ENCODE measurements at places on chromosomes 3 and 15.

- DNase-seq, result no peak
Measured at GRCh38 chr3:4828279-4829030, 150.8 kb upstream of the BHLHE40 start.

- no peak for DNase-seq
Measured at GRCh38 chr3:89179355-89180001, 72.1 kb downstream of the EPHA3 start.

DNA sequence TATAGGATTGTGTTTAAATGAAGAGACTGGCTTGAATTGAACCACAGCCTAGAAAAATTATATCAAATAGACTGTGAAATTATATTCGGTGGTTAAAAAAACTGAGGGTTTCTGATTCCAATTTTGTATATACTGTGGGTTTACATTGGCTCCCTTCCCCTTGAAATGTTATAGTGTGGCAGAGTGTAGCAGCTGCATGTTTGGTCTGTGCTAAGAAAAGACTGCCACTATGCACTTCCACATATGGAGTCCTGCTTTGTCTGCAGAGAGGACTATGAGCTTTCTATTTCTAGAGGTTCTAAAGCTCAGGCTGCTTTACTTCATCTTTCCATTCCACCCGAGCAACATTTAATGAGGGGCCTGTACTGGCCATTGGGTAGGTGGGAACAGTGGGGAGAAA lies 112.3 kb downstream of the P3H2 start:
- no peak for DNase-seq

- no peak for DNase-seq
Measured at GRCh38 chr3:67642734-67643133, 11.7 kb downstream of the SUCLG2 start.

- no peak for DNase-seq
Measured at GRCh38 chr15:81955382-81956062, 90.3 kb downstream of the MEX3B start.

DNA sequence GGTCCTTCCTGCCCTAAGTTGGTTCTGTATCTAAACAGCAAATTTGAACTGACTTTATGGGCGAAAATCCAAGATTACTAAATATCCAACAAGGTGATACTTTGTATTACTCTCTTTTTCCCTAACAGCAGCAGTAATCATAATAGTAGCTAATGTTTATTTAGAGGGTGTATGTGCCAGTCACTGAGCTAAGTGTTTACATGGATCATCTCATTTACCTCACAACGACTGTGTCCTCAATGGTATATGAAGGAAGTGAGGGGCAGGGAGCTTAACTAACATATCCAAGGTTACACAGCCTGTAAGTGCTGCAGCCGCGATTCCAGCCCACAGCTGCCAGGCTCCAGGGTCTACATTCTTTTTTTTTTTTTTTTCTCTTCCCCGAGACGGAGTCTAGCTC lies 10.3 kb upstream of the LRRC34 start:
- DNase-seq, result no peak

GRCh38 chr15:87123676-87124382 lies 1044.2 kb downstream of the AGBL1 start:
- DNase-seq, result no peak

DNA sequence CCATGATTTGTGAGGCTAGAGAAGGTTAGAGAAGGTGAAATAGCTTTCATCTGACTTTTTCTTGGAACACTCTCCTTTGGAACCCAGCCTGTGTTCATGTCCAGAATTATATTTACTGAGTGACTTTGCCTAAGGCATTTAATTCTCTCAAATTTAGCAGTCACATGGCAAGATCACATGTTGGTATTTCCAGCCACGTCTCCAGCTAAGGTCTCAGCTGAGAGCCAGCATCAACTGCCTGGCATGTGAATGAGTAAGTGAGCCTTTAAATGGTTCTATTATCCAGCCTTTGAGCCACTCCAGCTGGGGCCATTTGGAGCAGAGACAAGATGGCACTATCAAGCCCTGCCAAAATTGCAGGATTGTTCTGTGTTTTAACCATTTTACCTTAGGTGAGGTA lies 130.2 kb upstream of the SGO1 start:
- no peak for DNase-seq

DNA sequence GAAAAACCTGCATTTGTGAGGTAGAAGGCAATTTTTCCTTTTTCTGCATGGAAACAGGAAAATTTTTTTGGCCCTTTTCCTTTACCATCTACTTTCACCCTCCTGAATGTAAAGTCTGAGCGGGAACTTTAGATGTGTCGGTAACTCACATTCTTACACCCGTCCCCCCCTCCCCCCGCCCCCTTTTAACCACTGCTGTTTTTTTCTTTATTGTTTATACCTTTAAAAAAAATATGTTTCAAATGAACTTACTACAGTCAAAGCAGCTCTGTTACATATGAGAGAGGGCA lies 487 bp upstream of the HES1 start:
- no peak for DNase-seq

- no peak for DNase-seq
Measured at GRCh38 chr3:8650583-8651416, 6.2 kb upstream of the SSUH2 start.

GRCh38 chr15:98528046-98528725 lies 120.2 kb upstream of the IGF1R start:
- no peak for DNase-seq

DNA sequence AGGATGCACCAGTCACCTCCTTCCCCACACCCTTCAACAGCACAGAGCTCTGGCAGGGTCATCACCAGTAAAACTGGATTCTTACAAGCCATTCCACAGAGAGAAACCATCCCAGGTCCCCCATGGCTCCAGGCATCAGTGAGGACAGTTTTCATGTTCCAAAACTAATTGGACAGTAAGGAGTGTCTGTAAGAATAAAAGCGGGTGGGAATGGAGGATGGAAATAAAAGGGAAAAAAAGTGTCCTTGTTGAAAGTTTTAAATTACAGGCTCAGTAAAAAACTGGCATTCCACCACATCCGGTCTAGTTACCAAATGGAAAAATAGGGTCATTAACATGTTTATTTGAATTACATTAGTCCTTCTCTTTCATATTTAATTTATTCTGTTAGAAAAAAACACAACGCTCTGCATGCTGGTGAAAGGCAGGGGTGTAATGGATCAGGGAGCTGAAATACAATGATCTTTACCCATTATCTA lies 117.4 kb downstream of the TIGIT start:
- DNase-seq, result no peak
